ENCODE measurements at places on chromosomes 2 and 18. TPM values are rescaled to one million over a fixed set of nuclear protein-coding genes. Genes with fewer than 3 reads are reported as not detected.

RASGRP3 gene
- polyA plus RNA-seq: 152 TPM

AGXT gene
- not detected for polyA plus RNA-seq

NIFK gene
- polyA plus RNA-seq: 17.0 TPM

BARD1 gene
- polyA plus RNA-seq: 2.7 TPM

MRPS5 gene
- polyA plus RNA-seq: 40.4 TPM

RTKN gene
- polyA plus RNA-seq: 22.6 TPM

ANXA4 gene
- 93.2 TPM for polyA plus RNA-seq

SPC25 gene
- 4.8 TPM for polyA plus RNA-seq

PLA2R1 gene
- not detected for polyA plus RNA-seq

COBLL1 gene
- 4.9 TPM for polyA plus RNA-seq

FSHR gene
- not detected for polyA plus RNA-seq

GPBAR1 gene
- 0.08 TPM for polyA plus RNA-seq

GULP1 gene
- polyA plus RNA-seq: 35.0 TPM

GATA6 gene
- polyA plus RNA-seq: not detected

CERS6 gene
- polyA plus RNA-seq: 1.8 TPM

TCF23 gene
- not detected for polyA plus RNA-seq

GAREM1 gene
- 2.8 TPM for polyA plus RNA-seq

UGT1A3 gene
- polyA plus RNA-seq: not detected

FTCDNL1 gene
- not detected for polyA plus RNA-seq
